ENCODE measurements at places on chromosomes 4 and X.

- no peak for DNase-seq
Observed at GRCh38 chrX:9628779-9629493, 136.7 kb downstream of the GPR143 start.

DNA sequence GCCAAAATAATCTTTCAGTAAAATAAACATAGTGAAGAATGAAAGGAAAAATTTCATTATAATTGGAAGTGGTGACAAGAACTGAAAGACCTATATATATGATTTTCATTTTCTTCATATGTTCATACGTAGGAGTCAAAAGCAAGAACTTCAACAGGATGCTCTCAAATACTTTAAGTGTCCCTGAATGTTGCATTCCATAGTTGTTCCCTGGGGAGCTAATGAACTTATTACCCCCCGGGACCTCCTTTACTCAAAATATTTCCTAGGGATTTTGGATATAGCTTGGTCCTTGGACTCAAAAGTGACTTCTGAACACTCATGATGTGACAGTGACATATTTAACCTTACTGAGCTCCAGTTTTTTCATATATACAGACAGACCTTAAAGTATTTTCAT is 44.9 kb upstream of the NDST4 start:
- no peak for DNase-seq

DNA sequence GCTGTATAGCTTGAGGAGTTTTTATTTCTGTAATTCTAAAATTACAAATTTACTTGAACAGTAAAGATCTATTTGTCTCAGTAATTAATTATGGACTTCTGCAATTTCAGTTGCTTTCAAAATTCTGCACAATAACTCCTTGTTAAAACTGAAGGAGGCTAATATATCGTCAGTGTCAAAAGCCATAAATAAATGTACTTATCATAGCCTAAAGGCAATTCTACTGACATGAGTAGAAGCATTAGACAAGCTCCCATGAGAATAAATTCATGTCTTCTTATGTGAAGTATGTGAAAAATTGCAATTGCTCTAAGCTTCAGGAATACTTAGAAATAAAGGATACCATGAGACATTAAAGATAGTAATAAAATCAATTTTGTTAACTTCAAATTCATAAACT is 381.2 kb upstream of the PCDH10 start:
- DNase-seq, result no peak

DNA sequence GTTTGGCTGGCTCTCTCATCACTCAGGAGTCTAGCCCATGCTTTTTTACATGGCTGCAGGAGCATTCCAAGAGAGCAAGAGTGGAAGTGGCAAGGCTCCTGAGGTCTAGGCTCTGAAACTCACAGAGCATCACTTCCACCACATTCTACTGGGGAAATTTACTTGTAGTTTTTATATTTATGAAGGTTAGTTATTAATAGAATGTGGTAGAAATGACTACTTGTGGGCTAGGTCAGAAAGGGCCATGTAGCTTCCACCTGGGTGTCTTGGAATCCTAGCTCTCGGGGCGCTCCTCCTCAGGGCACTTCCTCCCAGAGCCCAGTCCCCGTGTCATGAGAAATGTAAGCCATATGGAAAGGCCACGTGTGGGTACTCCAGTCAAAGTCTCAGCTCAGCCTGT is 127.0 kb upstream of the CASK start:
- no peak for DNase-seq

DNA sequence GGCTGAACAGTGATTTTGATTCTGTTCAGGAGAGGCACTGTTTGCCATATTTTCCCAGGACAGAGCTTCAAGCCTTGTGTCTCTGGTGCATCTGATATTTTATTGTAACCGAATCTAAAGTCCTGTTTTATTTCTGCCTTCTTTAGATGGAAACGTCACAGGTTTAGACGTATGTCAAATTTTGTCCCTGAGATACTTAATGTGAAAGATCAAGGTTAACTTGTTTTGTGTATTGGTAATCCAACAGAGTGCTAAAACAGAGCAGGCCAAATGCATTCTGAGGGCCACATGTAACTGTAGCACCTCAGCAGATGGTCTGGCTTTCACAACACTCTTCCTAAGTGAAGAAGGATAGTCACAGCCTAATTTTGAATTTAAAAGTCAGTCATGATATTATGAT is at the start of gene GNRHR:
Gene GNRHR (minus strand): TSS at position 101 of the 400 bp plus-strand sequence. CDS start 53 bp downstream, at position 48.
- no peak for DNase-seq

- DNase-seq, result no peak
Observed at GRCh38 chr4:183967266-183967665, 62.2 kb downstream of the STOX2 start.

- DNase-seq, result no peak
Observed at GRCh38 chr4:146450524-146450923, 71.2 kb downstream of the SLC10A7 start.

GRCh38 chrX:19121466-19121865 is 802 bp downstream of the ADGRG2 start:
- DNase-seq, result no peak

GRCh38 chr4:99571883-99572282 is 2.7 kb upstream of the MTTP start:
- DNase-seq, result no peak

DNA sequence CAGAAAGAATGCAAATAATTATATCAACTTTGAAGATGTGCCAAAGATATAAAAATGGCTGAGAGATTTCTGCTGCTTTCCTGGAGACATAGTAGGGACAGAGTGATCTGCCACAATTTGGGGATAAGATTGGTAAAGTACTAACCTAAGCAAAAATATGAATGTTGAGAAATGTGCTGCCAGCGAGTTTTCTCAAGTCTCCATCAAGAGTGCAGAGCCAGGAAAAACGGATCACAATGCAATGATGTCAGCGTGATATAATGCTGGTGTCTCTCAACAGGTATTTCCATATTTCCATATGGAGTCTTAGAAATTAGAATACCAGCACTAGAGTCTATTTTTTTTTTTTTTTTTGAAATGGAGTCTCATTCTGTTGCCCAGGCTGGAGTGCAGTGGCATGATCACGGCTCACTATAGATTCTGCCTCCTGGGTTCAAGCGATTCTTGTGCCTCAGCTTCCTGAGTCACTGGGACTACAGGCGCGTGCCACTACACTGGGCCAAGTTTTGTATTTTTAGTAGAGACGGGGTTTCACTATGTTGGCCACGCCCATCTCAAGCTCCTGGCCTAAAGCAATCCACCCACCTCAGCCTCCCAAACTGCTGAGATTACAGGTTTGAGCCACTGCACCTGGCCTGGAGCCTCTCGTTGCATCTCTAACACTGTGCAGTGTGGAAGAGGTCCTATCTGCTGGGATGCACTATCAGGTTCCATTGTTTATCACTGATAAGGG is 893.5 kb downstream of the TRIML1 start:
- DNase-seq, result no peak

DNA sequence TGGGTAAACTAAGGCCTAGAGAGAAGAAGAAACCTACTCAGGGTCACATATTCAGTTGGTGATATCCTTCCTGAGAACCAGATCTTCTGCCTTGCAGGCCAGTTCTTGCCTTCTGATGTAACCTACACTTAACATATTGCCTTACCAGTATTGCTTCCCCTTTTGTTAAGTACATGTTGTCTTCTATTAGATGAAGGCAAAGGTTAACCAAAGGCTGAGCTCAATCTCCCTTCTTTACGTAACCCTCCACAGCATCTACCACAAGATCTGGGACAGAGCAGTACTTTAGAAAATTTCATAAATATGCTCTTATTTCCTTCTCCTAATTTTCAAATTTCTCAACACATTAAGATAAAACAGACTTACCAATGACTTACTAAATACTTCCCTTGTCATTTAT is 474.4 kb downstream of the SH2D1A start:
- no peak for DNase-seq

DNA sequence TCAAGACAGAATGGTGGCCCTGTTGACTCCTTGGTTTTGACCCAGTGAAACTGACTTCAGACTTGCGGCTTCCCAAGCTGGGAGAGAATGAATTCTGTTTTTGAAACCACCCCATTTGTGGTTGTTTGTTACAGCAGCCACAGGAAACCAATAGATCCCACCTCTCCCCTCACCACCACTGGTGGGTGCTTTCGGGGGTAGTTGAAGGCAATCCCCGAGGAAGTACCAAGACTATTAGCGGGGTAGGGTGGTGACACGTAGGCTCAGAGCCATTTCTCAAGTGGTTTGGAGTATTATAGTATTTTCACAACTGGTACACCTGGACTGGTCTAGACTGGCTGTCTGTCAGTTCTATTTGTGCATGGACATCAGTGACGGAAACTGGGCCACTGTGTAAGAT is 189.1 kb upstream of the RBPJ start:
- DNase-seq, result no peak

DNA sequence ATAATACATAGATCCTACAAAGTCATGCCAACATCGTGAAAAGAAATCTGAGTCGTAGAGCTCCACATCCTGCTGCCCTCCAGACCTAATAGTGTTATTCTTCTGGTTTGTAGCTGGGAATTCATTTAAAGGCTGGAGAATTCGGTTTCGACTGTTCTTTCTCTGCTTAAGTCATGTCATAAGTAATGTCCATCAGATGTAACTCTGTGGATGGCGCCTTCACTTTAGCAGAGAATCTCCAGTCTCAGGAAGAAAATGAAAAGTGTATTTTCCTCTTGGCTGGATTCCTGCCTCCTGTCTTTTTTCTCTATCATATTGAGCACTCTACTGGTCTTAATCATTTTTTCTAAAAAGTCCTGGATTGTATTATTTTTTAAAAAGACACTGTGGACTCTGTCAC is 117.0 kb downstream of the PALLD start:
- no peak for DNase-seq

DNA sequence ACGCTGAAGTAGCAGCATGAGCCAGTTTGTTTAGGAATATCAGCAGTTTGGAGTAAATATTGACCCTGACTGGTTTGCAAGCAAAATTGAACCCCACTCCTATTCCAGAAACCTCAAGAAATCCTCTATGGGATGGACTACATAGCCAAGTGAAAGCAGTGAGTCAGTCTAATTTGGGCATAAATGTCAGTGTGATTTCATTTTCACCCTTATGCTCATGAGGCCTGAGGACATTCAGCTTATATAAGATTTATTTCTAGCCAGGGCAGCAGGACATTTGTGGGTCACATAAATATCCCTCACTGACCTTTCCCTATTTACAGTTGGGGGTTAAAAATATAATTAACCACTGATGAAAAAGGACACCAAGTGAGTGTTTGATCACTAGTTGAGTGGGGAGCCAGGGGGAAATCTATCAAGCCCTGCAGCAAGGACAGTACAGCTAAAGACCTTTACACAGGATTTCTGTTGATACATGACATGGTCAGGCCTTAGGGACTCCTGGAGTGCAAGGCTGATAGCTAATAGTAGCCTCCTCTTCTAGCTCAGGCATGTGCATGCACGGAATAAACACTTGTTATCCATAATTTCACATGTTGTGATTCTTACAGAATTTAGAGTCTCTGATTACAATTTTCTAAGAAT is 996.9 kb upstream of the GRIA3 start:
- DNase-seq, result no peak

DNA sequence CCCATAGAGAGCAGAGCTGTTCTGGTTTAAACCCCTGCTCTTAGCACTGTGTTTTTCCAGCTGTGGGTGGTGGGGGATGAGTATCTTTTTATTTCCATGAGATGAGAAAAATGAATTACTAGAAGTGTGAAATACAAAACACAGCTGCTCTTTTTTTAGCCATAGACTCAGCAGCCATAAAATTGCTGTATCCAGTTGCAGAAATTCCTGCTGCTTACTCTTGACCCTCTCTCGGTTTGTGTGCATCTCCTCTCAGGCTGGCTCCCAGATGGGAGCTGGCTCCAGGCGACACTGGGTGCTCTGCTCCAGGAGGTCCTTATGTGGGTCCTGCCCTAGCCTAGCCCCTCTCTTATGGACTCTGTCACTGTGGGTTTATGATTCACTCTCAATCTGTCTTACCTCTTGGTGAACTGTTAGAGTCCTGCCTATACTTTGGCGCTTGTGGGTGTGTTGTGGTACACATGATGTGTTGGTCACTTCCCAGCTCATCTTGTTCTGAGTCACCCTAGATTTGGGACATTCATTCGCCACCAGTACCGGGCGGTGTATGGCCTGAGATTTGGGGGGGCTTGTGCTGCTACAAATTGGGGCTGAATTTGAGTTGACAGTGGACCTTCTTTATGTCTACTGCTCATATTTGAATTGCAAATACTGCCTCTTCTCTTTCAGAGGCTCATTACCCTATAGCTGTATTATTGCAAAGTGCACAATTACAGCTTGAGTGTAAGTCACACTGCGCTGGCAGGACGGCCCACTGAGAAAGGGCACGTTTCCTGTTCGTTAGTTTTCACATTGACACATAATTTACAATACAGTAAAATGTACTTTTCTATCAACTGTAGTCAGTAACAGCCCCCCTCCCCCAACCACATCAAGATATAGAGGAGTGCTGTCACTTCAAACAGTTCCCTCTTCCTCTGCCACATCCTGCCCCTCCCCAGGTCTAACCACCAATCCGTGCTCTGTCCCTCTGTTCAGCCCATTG is 46.9 kb upstream of the MSANTD1 start:
- no peak for DNase-seq

GRCh38 chrX:147912093-147912801 is 528 bp downstream of the FMR1 start:
- peak; percentile 34 for DNase-seq

DNA sequence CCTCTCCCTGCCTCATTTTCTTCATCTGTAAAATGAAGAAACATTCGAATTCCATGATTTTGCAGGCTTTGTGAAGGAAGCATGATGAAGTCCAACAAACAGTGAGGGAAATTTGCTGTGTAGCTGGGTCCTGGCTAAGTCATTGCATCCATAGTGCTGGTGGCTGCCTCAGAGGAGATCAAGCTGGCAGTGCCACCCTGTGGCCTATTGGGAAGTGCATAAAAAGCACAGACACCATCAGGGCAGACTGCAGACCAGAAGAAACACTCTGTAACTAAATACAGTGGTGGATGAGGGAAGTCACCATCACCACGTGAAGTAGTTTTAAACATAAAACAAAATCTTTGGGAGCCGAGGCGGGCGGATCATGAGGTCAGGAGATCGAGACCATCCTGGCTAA is 40.7 kb upstream of the DDX3X start:
- DNase-seq, result peak; percentile 17

GRCh38 chr4:128379860-128380259 is 92.2 kb upstream of the PGRMC2 start:
- DNase-seq, result no peak

DNA sequence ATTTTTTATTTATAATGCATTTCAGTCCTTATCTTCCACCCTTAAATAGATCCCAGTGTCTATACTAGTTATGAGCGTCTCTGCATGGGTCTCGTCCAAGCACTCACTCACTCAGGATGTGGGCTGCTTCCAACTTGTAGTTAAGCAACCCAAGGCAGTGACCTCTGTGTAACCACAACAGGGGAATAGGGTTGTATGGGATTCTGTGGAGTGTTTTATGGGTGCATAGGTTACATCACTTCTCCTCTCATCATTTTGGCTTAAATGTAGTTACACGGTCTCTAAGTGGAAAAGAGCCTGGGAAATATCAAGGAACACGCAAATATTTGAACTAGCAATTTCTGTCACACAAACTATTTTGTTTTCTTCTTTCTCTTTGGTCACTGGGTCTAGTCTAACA is 931.0 kb downstream of the STIM2 start:
- no peak for DNase-seq

- no peak for DNase-seq
Observed at GRCh38 chrX:9542106-9542760, 77.4 kb downstream of the TBL1X start.
